ENCODE measurements at places on chromosomes 3 and 15.

DNA sequence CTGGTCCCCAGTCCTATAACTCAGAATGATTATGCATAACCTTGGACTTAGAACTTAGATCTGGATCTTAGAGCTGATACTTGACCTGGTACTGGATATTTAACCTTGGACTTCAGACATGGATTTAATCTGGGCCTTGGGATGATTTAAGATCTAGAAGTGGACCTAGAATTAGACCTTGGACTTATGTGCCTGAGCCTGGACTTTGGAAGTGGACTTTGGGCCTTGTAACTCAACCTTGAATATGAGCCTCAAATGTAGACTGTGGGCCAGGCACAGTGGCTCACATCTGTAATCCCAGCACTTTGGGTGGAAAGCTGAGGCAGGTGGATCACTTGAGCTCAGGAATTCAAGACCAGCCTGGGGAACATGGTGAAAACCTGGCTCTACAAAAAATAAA, 46.1 kb downstream of the ZNF589 start:
- DNase-seq = no peak

DNA sequence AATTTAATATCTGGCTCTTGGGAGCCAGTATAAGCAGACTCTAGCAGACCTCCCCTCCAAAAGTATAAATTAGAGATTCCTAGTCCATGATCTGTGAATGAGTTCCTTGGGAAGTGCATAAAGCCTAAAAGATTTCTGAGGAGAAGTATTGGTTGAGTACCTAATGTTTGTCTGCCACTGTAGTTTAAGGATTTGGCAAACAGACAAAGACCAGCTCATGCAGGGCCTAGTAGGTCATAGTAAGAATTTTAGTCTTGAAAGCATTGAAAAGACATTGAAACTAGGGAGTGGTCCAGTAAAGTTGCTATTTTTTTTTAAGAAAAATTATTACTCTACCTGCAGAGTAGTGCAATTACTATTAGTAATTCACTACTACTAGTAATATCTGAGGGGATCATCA, 67.5 kb downstream of the SPRED1 start:
- no peak for DNase-seq

DNA sequence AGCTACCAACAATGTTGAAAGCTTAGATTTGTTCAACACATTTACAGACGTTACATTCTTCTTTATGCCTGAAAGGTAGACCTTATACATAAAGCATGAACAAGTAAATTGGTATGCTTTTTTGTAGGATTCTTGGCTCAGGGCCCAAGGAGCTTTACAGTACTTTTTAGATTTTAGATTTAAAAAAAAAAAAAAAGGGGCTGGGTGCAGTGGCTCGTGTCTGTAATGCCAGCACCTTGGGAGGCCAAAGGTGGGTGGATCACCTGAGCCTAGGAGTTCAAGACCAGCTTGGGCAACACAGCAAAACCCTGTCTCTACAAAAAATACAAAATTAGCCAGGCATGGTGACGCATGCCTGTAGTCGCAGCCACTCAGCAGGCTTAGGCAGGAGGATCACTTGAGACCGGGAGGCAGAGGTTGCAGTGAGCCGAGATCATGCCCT, 39.7 kb downstream of the MEF2A start:
- DNase-seq = no peak

GRCh38 chr15:39426552-39427532, 154.0 kb upstream of the THBS1 start:
- peak; percentile 34 for DNase-seq

DNA sequence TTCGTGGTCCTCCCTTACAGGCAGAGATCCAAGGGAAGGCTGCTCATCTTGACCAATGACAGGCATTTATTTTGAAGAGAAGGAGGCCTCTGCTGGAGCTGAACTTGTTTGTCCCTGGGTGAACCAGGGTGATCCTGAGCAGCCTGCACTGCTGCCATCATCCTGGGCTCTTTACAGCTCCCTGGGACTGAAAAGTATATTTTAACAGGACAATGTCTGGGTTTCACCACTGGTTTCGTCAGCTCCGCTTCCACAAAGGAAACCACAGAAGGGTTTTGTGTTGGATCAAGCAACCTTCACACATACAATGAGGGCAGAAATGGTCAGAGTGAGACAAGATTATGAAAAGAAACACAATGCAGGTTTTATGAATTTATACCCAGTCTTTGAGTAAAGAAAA, 400.7 kb upstream of the TPM1 start:
- DNase-seq = no peak

DNA sequence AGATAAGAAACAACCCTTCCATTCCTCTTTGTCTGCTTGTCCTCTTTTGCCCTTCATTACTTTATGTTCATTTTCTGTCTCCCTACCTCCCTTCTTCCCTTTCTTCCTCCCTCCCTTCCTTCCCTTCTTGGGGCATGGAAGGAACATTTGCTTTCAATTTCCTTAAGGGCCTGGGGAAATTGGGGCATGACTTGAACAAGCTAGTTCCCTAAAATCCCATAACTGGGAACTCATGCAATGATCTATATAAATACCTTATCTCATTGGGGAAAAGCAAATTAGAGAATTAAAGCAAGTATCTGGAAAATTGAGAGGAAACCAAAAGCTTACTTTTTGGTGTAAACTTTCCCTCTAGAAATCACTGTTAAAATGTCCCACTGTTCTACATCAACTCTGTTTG, 35.7 kb downstream of the BOC start:
- no peak for DNase-seq

GRCh38 chr15:62513893-62514292, 348.8 kb upstream of the C2CD4B start:
- DNase-seq = no peak

DNA sequence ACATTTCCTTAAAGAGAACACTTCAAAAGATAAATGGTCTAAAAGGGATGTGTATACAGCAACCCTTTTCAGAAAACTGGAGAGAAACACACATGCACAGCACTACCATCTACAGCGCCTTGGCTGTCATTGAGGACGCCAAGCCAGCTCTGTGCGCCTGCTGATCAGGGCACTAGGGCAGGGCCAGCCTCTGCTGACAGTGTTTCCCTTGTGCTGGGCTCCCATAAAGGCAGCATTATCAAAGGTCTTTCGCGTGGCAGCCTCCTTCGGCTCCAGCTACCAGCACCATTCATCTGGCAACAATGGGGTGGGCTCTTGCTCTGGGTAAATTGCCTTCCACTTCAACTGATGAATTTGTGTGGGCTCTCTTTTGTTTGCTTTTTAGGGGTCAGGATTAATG, 53.4 kb downstream of the LDHAL6B start:
- no peak for DNase-seq

GRCh38 chr15:81301815-81302399, 22.0 kb downstream of the STARD5 start:
- DNase-seq = peak; percentile 51

GRCh38 chr3:60636846-60637245, 614.4 kb downstream of the FHIT start:
- DNase-seq = no peak

- DNase-seq = no peak
Measured at GRCh38 chr3:66138336-66139313, 82.2 kb upstream of the SLC25A26 start.

DNA sequence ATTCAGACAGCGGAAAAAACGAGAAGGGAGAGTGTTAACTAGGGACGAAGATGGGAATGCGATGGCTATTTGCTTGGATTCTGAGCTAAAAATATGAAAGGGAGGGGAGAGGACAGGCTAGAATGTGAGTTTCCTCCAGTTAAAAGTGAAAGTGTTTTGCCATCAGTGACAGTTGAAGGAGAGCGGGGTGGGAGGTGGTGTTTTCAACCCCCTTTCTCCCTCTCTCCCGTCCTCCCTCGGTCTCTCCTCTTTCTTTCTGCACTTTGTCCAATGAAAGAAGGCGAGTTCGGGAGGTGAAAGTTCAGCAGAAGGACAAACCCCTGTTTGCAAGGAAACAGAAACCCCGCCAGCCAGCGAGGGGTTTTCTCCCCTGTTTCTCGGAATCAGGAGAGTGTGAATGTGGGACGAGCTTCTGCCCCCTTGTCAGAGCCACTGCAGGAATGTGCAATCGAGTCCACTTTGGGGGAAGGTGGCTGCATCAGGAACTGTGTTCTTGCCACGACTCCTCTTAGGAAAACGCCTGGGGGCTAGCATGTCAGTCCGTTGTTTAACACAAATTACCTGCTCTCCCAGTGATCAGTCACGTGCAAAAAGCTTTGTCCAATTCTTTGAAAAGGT, 975 bp upstream of the FOXP1 start:
- DNase-seq = no peak

- no peak for DNase-seq
Measured at GRCh38 chr3:29582273-29582672, 301.4 kb downstream of the RBMS3 start.

- no peak for DNase-seq
Measured at GRCh38 chr15:79640206-79640605, 208.1 kb downstream of the MINAR1 start.

GRCh38 chr3:2082871-2083480, 15.7 kb upstream of the CNTN4 start:
- no peak for DNase-seq

GRCh38 chr3:76203578-76203977, 418.2 kb upstream of the ZNF717 start:
- DNase-seq = no peak

DNA sequence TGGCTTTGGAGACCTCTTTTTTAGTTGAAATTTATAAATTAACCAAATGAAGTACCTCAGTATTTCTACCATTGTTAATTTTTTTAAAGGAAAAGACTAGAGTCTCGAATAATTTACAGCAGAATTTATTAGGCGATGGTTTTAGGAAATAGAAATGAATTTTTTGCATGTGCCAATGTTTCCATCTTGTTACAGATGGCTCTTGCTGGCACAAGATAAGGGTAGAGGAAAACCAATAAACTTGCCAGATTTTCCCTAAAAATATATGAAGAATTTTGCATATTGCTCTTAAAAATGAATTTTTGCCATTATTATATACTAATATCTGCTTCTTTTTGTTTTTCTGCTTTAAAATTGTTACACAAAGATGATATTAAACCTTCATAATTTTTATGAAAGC, 380.7 kb downstream of the NLGN1 start:
- DNase-seq = no peak

DNA sequence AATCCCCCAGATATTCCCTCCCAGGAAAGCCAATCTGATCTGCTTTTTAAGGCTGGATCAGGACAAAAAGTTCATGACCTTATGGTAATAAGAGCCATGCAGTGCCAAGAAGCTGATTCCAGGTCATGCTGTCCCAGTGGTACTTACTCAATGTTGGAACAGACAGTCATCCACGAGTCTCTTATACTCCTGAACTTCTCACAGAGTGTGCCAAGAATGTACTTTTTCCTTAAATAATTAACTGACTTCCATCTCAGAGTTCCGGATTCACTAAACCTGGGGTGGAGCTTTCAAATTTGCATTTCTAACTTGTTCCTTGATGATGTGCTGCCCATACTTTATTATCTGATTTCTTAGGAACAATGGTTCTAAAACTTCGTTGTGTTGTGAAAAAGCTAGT, 3.4 kb upstream of the P3H2 start:
- no peak for DNase-seq

- no peak for DNase-seq
Measured at GRCh38 chr15:22968366-22968765, 11.8 kb downstream of the CYFIP1 start.

GRCh38 chr3:25855266-25855784, 65.4 kb downstream of the OXSM start:
- DNase-seq = no peak

DNA sequence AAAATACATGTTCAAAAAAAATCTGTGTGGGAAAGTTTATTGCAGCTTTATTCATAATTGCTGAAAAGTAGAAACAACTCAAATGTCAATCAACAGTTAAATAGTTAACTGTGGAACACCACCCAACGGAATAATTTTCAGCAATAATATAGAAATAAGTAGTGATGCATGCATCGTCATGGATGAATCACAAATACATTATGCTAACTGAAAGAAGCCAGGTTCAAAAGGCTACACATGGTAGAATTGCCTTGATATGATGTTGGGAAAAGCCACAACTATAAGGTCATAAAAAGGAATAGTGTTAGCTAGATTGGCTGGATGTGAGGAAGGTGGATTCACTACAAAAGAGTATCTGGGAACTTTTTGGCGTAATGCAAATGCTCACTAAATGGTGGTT, 82.0 kb downstream of the GMNC start:
- DNase-seq = no peak

DNA sequence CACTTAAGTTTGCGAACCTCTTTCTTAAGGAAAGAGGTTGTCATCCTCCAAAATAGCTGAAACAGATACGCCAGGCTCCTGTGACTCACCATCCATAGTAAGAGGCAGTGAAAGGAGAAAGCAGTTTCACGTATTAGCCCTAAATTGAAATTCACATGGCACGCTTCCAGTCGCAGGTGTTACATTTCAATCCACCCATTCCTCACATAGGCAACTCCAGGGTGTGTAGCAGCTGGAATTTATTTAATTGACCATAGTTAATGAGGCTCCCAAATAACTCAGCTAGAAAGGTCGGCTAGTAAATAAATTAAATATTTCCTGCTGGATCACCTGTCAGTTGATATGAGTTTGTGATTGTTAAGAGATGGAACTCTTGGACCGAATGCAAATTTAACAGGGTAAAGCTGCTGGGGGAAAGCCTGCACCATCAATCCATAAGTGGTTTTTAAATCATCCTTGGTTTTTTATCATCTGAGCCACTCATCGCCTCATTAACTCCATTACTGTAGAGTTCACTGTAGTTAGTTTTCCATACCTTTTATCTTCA, 19.6 kb downstream of the NSUN3 start:
- DNase-seq = no peak

DNA sequence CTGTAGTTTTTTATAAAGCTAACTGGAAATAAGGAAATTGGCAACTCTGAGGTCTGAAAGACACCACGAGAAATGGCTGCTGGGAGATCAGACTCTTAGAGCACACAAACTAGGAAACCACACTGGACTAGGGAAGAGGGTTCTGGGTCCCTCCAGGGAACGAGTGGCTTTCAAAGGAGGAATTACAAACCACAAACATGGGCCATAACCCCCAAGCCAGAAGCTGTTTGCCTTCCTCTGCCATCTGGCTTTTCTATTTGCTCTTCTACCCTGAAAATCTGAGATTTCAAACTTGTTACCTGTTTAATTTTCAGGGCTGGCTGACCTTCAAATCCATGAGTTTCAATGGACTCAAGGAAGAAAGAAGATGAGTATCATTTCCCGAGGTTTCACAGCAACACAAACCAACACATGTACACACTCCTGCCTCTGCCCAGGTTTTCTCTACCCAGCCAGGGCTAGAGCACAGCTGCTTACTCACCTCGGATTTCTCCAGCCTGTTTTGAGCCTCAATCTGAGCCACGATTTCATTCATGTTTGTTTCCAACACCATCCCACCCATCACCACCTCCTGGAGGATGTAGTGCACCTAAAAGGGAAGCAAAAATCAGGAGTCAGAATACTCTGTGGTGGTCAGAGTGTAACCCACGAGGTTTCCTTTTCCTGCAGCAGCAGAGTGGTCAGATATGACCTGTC, 22.6 kb upstream of the ANPEP start:
- no peak for DNase-seq
